Thyroid gland (tissue), 4 donors: ENCODE measurements at places on chromosomes 2 and 18. TPM values are rescaled to one million over a fixed set of nuclear protein-coding genes. Genes with fewer than 3 reads are reported as not detected.
A peak's percentile ranks its signal among the peaks of the same experiment; 100 is the strongest.

DNA sequence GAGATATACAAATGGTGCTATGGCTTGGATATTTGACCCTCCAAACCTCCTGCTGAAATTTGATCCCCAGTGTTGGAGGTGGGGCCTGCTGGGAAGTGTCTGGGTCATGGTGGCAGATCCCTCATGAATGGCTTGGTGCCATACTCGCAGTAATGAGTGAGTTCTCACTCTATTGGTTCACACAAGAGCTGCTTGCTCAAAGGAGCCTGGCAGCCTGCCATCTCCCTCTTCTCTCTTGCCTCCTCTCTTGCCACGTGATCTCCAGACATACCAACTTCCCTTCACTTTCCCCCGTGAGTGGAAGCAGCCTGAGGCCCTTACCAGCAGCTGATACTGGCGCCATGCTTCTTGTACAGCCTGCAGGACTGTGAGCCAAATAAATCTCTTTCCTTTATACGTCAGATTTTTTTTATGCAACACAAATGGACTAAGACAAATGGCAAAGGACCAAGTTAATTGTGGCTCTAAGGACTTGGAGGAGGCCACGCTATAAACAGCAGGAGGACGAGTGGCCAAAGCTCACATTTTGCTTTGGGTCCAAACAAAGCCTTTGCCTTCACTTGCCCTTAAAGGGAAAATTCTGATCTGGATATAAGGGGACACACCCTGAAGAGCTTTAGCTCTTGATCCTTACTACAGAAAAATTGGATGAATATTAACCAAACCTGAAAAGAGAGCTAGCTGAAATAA lies 214.7 kb downstream of the SS18 start:
- H3K27ac ChIP-seq, result no peak overlapping the region
- no peaks in the 10 kb centered on the region for H3K4me1 ChIP-seq
- H3K4me3 ChIP-seq, result no peak overlapping the region
- DNase-seq, result peak; percentile 17
- no peaks in the 10 kb centered on the region for H3K36me3 ChIP-seq
- no peaks in the 10 kb centered on the region for H3K27me3 ChIP-seq

- no peak overlapping the region for H3K27ac ChIP-seq
- no peak overlapping the region for H3K4me3 ChIP-seq
- DNase-seq, result no peak
- H3K36me3 ChIP-seq, result no peaks in the 10 kb centered on the region
- no peaks in the 10 kb centered on the region for H3K4me1 ChIP-seq
These were observed 40.2 kb upstream of the SLC35F5 start for GRCh38 chr2:113796592-113797175.

NT5DC4 gene
- total RNA-seq, result not detected

DNA sequence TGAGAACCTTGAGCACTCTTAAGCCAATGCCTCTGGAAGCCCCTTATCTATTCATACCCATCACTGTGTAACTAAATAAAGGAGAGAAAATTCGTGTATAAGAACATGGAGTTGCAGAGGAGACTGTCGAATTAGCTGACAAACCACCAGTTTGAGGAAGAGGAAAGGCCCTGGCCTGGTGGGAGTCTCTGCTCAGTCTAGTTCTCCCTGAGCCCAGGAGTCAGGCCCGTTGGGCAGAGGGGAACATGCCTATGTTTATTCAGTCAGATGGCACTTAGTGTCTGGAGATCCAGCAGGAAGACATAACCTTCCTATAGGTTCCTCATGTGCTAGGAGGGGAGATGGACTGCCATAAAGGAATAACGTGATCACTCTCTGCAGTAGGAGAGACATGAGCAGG lies 60.3 kb downstream of the MGAT5 start:
- DNase-seq, result no peak
- H3K27me3 ChIP-seq, result no peaks in the 10 kb centered on the region
- H3K27ac ChIP-seq, result no peak overlapping the region

- H3K4me3 ChIP-seq, result no peak overlapping the region
- H3K36me3 ChIP-seq, result no peaks in the 10 kb centered on the region
- peak; percentile 44 for DNase-seq
- no peaks in the 10 kb centered on the region for H3K4me1 ChIP-seq
- no peak overlapping the region for H3K27ac ChIP-seq
- no peaks in the 10 kb centered on the region for H3K27me3 ChIP-seq
These were observed 6.7 kb downstream of the TNFRSF11A start for GRCh38 chr18:62331581-62332356.
